ENCODE measurements at places on chromosomes 2 and 18.

DNA sequence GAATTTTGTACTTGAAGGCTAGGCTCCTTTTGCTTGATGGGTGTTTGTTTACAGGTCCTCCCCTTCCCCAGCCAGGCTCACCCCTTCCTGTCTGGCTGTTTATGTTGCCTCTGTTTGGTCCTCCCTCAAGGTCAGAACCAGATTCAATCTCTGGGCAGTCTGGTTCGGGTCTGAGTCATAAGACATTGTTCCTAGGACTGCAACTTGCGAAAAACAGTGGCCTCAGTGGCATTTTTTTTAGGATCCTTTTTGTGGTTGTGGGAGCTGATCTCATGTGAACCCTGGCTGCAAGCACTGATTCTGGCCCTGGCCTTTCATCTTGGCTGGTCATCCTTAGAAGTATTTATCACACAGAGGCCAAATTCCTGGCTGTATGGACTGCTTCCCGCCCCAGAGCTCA, 370.4 kb downstream of the CLIP4 start:
- DNase-seq = no peak

DNA sequence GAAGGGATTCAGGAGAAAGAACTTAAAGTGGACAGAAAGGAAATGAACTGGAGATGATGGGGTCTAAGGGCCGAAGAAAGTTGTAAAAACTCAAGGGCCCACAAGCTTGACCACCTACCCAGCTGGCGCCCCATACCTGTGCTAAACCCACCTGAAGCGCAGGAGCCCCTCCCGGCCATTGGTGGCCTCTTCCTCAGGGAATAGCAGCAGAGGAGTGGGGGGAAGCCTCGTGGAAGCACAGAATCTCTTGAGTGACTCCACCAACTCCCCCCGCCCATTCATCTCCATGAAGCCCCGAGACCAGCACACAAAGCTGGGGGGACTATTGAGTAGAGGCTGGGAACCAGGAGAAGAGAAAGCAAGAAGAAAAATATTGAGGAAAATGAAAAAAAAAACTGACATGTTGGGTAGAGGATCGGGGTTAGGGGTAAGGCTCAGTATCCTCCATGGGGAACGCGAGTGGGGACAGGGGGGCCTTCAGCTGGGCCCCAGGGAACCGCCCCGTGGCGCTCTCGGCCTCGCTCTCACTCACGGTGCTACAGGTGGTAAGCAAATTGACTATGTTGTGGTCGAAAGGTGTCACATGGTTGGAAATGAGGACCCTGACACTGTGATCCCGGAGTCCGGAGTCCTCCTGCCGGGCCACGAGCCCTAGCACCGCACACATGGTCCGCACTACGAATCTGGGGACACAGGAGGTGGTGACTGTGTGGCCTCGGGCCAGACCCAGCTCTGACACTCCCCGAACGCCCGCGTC, 728 bp downstream of the AUP1 start:
- DNase-seq = no peak

- no peak for DNase-seq
Observed at GRCh38 chr2:20509301-20509769, 62.5 kb downstream of the RHOB start.

GRCh38 chr18:23584019-23584983, 2.0 kb downstream of the NPC1 start:
- DNase-seq = no peak

DNA sequence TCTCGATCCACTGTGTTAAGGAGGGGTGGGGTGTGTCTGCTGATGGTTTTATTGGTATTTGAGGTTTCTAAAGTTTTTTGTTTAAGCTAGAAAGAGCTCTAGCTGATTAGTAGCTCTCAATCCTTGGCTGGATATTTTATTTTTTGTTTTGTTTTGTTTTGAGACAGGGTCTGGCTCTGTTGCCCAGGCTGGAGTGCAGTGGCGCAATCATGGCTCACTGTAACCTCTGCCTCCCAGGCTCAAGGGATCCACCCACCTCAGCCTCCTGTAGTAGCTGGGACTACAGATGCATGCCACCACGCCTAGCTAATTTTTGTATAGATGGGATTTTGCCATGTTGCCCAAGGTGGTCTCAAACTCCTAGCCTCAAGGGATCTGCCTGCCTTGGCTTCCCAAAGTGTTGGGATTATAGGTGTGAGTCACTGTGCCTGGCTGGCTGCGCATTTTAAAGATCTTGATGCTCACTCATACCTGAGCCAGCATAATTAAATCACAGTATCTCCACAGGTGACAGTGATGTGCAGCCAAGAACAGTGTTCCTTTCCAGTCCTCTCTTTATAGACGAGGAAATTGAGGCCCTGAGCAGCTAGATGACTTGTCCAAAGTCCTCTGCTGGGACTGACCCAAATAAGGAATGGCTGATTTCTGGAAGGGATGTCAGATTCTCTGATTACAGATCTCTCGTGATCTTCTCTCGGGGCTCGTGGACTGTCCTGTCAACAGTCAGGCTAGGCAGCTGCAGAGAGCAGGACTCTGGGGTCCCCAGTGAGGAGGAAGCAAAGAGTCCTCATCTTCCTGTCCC, 44.5 kb downstream of the SPTBN1 start:
- no peak for DNase-seq

DNA sequence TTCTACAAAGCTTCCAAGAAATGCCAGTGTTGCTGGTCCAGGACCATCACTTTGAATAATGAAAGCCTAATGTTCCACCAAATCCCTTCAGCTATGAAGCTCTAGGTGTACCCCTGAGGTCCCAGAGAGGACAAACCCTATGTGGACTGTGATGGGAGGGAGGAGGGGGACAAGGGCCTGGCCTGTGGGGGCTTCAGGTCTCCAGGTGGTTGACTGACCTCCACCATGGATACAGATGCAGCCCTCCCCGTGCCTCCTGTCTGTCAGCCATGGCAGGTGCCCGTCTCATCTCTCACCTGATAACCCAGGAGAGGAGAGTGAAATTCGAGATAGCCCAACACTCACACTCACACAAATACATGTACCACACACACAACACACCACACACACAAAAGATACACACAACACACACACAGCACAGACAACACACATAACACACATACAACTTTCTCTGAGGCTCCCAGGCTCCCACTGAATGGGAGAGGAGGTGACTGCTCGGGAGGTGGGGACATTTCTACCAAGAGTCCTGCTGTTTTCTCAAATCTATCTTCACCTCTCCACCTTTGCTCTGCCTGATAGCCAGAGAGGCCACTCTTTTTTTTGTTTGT, 12.8 kb upstream of the RHOB start:
- DNase-seq = no peak

GRCh38 chr2:45705233-45705632, 53.8 kb downstream of the PRKCE start:
- no peak for DNase-seq

DNA sequence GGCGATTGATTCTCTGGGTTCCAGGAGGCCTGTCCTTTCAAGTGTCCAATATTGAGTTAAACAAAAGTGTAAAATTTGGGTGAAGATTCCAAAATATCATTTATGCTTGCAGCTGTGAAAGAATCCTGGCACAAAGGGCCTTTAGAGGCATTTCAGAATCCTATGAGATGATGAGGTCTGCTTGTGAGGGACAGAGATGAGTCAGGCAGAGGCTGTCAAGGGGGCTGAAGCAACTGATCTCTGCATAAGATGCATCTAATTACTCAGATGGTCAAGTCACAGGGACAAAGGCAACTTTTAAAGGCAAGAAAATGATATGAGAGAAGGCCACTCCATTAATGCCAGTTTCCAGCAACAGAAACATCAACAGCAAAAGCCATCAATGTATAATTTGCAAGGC, 78.8 kb downstream of the FHOD3 start:
- DNase-seq = no peak

GRCh38 chr18:33757037-33757436, 179.0 kb downstream of the ASXL3 start:
- DNase-seq = no peak

- DNase-seq = no peak
Observed at GRCh38 chr2:233953087-233953801, 36.1 kb downstream of the TRPM8 start.

DNA sequence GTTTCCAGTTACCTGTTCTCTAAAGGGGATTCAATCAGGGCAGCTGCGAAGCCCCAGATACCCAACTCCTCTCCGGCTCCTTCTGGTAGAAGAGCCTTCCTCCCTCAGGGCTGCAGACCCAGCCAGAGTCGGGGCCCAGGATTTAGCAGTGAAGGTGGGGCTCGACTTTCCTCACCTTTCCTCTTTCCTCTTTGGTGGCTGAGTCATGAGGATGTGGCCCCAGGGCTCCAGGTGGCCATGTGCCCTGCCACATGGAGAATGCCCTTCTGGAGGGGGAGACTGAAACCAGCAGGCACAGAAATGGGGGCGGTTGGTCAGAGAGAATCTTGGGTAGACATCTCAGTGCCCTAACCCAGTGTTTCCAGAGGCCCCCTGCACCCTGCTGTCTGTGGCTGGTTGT, 402.6 kb downstream of the NBAS start:
- DNase-seq = no peak

Measured in activated CD4-positive, alpha-beta T cell treated with anti-CD3 and anti-CD28 coated beads, Interleukin-2, amount 50 U/mL, for 4 hours (primary cell).